Globus pallidus (tissue), 1 donor: ENCODE measurements at places on chromosomes 5 and 9.

GRCh38 chr5:74477761-74478160 is 162.8 kb downstream of the ENC1 start:
- no peak for DNase-seq

- no peak for DNase-seq
Measured at GRCh38 chr5:104652271-104652861, 1089.8 kb upstream of the NUDT12 start.

DNA sequence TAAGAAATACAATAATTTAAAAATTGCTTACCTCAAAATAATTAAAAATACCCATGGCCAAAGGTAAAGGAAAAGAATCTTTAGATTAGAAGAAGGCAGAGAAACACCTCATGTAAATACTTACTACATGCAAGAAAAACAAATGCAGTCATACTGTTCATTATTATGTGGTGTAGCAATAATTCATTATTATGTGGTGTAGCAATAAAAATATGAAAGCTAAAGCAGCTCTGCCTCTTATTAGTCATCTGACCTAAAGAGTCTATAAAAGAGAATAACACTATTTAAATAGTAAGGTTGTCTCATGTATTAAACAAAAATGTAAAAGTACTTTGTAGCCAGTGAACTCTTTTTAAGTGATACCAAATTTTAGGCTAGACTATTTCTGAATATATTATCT is 6.6 kb downstream of the DTWD2 start:
- DNase-seq: no peak

DNA sequence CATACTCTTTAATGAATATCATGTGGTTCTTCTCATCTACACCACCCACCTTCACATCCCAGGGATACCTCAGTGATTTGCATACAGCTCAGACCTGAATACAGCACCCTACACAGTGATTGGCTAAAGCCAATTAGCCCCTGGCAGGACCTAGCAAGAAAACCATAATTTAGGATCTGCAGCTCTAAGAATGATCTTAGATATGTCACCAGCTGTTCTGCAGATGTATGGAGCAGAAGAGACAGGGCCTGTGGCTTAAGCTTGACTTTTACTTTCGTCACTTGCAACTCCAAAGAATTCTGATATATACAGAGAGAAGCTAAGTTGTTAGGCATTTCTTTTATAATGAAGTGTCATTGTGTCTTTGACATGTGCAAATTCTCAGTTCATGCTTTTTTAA is 483.2 kb upstream of the C9orf72 start:
- no peak for DNase-seq

DNA sequence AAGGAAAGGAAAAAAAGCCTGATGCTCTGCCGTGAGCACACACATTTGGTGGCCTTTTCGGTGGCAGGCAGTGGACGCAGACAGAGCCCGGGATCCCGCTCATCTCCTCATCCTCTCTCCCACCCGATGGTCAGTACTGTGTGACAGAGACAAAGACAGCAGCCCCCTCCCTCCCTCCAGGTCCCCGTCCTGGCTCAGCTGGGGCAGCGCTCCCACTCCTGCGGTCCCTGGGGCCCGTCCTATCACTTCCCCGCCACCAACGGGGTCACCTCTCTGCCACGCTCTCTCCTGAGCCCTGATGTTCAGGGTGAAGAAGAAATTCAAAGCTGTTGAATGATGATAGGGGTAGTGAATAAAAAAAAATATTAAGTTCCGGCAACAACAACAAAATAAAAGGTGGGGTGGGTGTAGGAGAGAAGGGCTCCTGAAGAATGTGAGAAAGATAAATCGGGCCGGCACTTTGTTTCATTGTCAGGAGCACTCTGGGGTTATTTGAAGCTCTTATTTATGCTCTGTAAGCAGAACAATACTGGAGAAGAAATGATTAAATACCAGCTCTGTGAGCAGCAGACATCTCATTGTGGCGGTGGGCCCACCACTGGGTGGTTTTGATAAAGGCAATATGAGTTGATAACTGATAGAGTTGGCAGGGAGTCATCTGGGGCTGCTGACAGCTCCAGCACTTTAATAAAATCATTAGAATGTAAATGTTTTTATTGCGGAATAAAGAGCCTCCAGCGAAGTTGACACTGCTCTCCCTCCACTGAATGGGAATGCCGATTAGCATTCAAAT is 417.7 kb downstream of the IRX1 start:
- no peak for DNase-seq

DNA sequence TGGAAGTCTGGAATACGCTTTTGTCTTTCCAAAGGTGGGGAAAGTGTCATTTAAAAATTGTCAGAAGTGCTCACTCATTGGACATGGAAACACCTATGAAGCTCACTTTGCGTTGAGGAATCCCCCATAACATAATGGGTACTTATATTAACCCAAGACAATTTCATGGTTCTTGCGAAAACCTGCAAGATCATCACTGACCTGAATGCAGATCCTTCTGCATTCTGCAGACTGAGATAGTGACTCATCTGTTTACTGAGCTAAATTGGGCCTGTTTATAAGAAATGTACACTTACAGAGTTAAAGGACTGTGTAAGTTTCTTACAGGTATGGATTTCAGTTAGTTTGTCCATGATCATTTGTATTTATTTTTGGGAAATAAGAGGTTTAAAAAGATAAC is 153.0 kb downstream of the HMHB1 start:
- DNase-seq: no peak

- no peak for DNase-seq
Measured at GRCh38 chr5:149333711-149334443, 11.4 kb upstream of the GRPEL2 start.

DNA sequence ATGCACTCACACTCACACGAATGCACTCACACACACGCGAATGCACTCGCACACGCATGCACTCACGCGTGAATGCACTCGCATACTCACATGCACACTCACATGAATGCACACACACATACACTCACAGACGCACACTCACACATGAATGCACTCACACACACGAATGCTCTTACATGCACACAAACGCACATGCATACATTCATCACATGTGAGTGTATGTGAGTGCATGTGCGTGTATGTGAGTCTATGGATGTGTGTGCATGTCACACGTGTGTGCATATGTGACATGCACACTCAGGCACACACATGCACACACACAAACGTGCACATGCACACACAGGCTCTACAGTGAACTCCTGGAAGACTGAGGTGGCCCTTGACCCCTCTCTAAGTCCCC is 121.7 kb downstream of the ADAMTS2 start:
- no peak for DNase-seq

GRCh38 chr9:127395497-127396252 is 1.3 kb upstream of the SLC2A8 start:
- no peak for DNase-seq

DNA sequence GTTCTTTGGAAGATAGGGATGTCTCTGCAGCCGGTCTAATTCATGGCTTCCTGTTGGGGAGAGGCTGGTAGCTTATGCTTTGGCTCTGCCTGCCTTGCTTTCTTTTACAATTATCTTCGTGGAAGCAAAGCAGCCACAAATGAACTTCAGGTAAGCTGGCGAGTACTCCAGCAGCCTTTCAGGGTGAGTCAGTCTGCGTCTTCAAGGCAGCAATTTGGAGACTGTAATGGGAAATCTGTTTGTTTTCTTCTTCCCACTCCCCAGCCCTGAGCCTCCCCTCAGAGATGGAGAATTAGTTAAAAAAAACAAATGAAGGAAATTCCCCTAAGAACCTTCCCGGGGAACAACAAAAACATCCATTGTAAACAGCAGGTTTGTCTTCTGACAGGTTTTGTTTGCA is 100.1 kb downstream of the PSAT1 start:
- no peak for DNase-seq

DNA sequence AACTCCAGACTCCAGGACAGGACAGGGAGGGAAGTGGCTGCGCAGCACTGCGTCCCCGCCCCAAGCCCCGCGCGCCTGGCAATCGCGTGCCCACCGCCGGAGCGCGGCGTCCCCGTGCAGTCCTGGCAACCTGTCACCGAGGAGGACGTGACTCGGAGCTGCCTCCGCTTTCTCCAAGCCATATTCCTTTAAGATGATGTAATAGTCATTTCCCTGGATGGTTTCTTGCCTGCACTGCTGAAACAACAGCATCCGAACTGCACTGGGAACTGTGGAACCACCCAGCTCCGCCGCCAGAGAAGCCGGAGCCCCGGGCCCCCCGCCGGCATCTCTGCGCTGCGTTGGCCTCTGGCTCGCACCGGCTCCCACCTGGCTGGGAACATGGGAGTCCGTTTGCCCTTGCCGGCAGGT is 34.5 kb downstream of the KCTD16 start:
- DNase-seq: no peak

GRCh38 chr5:175021841-175022625 is 297.7 kb downstream of the MSX2 start:
- no peak for DNase-seq

DNA sequence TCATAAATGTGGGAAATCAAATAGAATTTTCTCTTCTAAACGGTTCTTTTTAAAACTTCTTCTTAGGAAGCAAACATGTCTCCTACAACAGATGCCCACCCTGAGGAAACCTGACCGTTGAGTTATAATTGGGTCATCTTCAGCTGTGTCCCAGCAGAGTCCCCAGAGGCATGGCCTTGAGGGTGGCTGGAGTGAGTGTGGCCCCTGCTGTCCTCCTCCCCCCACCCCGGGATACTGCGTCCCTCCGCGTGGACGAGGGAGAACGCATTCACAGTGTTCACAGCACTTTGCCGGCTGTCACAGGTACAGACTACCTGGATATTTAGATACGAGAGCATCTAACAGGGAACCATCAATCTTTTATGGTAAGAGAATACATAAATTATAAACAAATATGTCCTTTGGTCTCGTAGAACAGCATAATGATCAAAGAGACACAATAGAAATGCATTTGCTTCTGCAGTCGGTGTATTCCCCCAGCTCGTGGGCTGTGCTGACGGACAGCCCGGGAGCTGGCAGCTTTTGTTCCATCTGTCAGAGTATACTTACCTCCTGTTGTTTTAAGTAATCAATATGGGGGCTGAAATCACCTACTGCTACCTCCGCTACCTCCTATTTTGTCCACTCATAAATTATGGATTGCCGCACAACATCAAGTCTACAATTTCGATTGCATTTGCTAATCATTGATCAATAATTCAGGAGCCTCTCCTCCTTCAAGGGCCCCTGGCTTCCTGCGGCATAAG is 214.7 kb downstream of the IRX2 start:
- DNase-seq: no peak

GRCh38 chr9:79976257-79977073 is 404.7 kb downstream of the TLE4 start:
- DNase-seq: no peak

DNA sequence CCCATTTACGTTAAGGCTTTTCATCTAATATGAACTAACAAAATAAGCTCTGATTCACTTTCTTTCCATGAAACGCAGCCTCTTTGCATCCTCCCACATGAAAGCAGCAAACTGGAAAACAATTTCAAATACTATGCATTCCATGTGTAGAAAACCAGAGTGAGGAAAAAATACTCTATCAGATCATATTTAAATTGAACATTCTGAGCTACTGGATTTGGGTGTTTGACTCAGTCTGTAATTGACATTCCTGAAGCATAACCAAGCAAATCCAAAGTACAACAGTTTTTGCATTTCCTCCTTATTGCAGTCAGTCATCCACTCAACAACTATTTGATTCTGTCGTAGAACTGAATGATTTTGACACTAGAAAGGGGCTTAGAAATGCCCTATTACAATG is 399.1 kb upstream of the NMUR2 start:
- no peak for DNase-seq

DNA sequence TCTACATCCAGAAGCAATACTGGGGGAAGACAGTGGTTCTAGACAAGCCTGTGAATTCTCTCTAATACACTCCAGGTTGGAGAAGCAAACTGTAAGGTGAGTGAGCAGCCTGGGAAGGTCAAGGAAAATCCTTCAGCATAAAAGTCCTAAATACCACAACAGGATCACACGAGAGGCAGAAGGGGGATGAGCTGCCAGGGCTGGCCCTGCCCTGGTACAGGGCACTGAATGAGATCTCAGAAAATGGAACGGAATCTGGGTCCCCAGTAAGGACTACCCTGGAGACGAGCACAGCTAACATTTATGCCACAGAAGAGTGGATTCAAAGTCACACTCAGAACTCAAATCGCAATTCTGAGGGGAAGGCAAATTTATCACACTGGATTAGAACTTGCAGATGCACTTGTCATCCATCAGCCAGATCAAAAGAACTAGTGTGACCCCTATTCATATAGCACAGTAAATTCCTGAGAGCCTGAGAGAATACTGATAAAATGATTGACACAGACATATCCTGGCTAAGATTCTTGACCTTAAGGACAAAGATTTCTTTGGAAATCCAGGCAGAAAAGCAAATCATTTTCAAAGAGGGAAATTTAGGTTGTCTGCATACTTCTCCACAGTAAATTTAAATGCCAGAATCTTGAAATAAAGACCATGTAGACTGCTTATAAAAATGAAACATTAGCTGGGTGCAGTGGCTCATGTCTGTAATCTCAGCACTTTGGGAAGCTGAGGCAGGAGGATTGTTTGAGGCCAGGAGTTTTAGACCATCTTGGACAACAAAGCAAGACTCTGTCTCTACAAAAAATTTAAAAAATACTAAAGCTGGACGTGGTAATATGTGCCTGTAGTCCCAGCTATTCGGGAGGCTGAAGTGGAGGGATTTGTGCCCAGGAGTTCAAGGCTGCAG is 25.6 kb downstream of the FYB1 start:
- DNase-seq: no peak

DNA sequence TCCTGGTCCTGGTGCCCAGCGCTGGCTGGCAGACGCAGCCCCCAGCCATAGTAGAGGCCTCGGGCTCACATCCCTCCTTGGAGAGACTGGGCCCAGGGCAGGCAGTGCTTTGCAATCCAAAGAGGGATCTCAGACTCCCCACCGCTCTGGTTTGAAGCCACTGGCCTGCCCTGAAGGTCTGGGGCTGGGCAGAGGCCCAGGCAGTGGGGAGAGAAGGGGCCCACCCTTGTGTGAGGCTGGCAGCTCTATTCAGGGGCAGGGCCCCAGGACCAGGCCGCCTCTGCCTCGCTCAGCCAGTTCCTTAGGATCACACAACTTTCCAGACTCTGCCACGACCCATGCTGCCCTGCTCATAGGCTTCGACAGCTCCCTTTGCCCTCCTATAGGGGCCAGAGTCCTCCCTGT is 10.7 kb upstream of the SEC16A start:
- DNase-seq: no peak

- DNase-seq: no peak
Measured at GRCh38 chr9:109483744-109484429, 14.2 kb downstream of the PTPN3 start.

DNA sequence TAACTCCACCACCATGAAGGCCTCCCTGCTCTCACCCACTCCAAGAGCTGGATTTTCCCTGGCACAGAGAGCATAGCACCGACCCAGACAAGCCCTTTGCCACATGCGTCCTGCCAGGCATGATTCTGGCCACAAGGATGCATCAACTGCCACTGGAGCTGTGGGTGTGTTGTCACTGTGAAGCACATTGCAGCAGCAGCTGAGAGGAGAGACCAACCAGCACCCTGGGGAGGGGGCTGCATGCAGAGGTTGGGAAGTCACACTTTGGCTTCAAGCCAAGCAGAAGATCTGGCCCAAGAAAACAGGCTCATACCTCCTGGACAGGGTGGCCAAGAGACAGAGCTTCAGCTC is 22.6 kb upstream of the PTGES start:
- DNase-seq: no peak

GRCh38 chr5:32551194-32551593 is 34.2 kb upstream of the SUB1 start:
- no peak for DNase-seq

- DNase-seq: no peak
Measured at GRCh38 chr9:136437430-136437829, 2.2 kb downstream of the INPP5E start.

- no peak for DNase-seq
Measured at GRCh38 chr5:154242964-154243376, 52.4 kb downstream of the GALNT10 start.

GRCh38 chr9:115364991-115365390 is 247.0 kb upstream of the TNC start:
- DNase-seq: no peak

- no peak for DNase-seq
Measured at GRCh38 chr9:25427898-25428297, 250.3 kb downstream of the TUSC1 start.
